ENCODE measurements at places on chromosomes 16 and 17.

DNA sequence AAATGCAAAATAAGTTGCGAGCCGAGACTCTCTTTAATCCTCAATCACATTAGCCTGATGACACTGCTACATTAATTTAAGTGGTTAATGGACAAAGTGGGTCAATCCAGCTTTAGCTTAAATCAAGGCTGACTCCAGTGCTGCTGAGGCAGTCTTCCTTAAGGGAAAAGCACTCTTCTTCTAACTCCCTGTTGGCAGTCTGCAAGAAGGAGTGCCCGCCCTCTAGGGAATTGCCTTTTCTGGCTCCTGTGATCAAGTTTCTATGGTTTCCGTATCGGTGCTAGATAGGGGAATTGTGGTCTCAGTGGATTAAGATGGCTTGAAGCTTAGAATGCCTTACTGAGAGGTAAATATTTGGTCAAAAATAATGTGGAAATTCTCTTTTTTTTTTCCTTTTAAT, 41.0 kb downstream of the HS3ST3B1 start:
- no peak for DNase-seq

DNA sequence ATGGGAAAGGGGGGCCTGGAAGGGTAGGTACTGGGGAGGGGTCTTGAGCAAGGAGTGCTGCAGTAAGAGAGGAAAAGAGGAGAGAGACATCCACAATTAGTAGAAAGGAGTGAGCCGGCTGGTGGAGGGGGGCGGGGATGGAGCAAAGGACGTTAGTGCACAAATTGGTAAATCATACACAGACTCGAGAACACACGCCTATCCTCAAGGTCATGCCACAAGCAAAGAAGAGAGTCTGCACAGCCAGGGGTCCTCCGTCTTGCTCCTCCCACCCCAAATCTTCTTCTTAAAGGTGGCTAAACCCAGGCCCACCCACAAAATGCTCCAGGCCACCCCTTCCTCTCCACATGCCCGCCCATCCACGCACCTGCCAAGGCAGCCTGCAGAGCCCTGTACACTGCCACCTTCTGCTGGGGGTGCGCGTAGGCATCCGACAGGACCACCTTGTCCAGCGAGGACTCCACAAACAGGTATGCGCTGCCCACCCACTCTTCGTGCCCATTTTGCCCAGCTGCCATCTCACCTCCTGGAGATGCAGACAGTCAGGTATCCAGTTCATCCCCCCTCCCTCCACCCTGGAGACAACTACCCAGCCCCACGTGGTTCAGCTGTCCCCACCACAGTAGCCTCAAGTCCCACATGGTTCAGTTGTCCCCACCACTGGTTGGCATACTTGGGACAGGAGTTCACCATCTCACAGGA, 3.4 kb downstream of the TRADD start:
- DNase-seq = no peak

- DNase-seq = no peak
These were observed 44.8 kb downstream of the ERN1 start for GRCh38 chr17:64084940-64085649.

GRCh38 chr17:70089513-70090148, 14.6 kb downstream of the KCNJ16 start:
- no peak for DNase-seq

- DNase-seq = no peak
These were observed 66.7 kb downstream of the COX10 start for GRCh38 chr17:14135906-14136590.

DNA sequence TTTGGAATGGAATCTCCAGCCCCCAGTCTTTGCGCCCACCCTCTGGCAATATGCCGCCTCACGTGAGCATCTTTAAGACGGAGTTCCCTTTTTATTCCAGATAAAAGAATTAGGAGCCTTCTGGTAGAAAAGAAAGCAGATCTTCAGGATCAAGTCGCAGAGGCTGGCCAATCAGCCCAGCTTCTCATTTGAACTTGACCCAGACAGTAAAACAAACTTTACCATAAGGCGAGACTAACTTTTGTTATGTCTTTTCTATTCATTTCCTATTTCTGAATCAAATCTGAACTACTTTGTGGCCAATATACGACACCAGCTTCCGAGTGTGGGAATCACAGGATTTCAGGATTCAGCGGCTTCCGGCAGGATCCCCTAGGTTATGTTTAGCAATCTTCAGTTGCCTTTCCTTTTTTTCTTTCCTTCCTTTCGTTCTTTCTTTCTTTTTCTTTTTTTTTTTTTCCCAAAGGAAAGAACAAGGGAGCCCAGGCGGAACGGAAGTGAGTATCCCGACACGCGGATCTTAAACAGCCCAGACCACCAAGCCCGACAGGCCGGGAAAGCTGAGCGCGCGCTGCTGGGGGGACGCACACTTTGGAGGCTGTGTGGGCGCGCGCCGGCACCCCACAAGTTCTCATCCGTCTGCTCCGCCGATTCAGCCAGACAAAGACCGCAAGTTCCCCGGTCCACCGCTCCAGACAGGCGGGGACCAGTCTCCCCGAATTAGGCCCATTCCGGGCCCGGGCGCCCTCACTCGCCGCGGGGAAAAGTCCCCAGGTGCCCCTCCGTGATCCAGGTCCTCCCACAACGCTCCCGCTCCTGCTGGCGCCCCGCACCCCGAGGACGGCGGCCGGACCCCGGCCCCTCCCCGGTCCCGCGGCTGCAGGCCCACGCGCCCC, 633 bp downstream of the TBC1D16 start:
- peak; percentile 71 for DNase-seq

GRCh38 chr16:67649494-67649931, 4.6 kb downstream of the CARMIL2 start:
- no peak for DNase-seq

- DNase-seq = no peak
These were observed 14.0 kb downstream of the C16orf74 start for GRCh38 chr16:85736921-85737320.

- no peak for DNase-seq
These were observed 15.5 kb downstream of the SNF8 start for GRCh38 chr17:48928876-48929811.

DNA sequence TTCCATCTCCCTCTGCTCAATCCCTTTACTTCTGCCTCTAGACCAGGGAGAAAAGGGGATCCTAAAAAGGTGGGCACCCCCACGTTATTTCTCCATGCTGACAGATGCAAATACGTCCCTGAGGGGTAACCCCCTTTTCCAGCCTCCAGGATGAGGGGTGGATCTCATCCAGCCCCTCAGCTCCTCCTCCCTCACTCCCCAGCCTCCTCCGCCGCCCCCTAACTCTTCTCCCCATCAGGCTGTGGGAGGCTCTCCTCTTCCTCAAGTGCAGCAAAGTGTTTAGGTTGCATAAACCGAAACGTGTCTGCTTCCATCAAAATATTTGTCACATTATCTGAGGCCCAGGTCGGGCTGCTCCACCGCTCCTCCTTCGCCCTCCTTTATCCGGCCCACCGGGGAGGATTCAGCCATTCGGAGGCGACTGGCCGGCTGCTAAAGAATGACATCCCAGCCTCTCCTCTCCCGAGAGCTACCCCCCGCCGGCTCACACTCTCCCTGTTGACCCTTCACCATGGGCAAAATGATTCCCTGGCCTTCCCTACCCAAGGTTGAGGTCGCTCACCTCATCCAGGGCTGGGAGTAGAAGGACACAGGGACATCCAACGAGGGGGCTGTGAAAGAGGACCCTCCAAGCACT, 1.2 kb upstream of the C1QL1 start:
- DNase-seq = no peak

DNA sequence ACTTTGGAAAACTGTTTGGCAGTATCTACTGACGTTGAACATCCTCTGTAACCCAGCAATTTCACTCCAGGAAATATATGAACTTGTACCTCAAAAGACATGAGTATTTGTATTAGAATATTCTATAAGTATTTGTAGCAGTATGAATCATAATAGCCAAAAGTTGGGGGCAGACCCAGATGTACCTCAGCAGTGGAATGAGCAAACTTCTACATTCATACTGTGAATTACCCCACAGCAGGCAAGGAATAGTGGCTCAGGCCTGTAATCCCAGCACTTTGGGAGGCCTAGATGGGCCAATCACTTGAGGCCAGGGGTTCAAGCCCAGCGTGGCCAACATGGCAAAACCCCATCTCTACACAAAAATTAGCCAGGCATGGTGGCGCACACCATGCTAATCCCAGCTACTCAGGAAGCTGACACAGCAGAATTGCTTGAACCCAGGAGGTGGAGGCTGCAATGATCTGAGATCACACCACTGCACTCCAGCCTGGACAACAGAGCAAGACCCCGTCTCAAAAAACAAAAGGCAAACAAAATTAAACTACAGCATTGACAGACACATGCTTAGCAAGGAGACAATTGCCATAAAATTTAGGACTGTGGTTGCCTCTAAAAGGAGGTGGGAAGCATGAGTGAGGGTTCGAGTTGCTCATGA, 11.2 kb upstream of the HELZ start:
- no peak for DNase-seq

GRCh38 chr16:7998789-7999453, 591.4 kb downstream of the TMEM114 start:
- no peak for DNase-seq

GRCh38 chr16:89473791-89474414, 16.5 kb downstream of the ANKRD11 start:
- DNase-seq = no peak

DNA sequence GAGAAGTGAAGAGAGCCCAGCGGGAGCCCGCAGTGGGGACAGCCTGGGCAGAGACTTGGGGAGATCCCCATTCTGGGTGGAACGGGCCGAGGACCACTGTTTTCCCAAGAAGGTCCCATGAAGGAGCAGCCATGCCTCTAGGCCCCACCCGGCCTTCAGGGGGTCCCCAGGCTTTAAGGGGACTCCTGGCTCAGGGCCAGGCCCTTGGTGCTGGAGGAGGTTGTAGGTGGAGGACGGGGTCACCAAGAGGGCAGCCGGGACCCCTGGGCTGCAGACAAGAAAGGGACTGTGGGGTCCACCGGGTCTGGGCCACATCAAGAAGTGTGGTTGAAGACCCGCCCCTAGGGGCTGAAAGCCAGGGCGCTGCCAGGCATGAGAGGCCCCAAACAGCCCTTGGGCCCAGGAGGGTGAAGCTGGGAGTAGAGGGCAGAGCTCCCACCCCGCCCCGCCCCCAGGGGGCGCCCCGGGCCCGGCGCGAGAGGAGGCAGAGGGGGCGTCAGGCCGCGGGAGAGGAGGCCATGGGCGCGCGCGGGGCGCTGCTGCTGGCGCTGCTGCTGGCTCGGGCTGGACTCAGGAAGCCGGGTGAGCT, at the start of gene PRSS21:
PRSS21 (plus strand) TSS at position 487 of the 589 bp plus-strand sequence; CDS start at position 519, 32 bp downstream.
- DNase-seq = no peak

DNA sequence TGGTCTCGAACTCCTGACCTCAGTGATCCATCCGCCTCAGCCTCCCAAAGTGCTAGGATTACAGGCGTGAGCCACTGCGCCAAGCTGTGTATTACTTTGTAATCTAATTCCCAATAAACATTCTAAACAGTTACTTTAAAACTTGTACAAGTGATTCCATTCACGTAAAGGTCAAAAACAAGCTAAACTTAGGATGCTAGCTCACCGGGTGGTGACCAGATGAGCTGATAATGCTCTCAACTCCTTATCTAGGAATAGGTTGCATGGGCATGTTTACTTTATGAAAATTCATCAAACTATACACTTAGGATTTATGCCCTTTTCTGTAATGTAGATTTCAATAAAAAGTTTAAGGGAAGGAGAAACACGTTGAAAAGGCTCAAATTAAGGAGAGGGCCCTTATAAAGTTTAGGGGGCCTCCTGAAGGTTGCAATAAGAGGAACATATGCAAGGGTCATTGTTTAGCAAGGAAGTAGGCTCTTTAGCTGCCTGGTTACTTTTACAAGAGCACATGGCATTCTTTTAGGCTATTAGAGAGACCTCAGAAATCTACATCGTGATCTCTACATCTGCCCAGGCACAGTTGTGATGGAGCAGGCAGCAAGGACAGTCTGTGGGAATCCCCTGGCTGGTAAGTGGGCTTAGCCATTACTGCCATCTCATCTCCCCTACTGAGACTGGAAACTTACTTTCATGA, 13.3 kb downstream of the CDR2 start:
- no peak for DNase-seq

DNA sequence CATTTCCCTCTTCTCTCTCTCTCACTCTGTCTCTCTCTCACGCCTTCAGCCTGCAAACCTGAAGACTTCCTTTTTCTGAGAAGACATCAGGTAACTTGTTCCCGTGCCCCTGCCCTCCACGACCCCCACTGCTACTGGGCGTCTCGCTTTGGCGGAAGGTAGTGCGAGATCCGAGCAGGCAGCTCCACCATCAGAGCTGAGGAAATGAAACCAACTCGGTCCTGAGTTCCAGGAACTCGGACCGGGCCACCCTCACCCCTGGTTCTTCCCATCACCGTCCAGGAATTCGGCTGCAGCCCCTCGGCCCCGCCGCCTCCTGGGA, 585 bp downstream of the MLKL start:
- peak; percentile 9 for DNase-seq

DNA sequence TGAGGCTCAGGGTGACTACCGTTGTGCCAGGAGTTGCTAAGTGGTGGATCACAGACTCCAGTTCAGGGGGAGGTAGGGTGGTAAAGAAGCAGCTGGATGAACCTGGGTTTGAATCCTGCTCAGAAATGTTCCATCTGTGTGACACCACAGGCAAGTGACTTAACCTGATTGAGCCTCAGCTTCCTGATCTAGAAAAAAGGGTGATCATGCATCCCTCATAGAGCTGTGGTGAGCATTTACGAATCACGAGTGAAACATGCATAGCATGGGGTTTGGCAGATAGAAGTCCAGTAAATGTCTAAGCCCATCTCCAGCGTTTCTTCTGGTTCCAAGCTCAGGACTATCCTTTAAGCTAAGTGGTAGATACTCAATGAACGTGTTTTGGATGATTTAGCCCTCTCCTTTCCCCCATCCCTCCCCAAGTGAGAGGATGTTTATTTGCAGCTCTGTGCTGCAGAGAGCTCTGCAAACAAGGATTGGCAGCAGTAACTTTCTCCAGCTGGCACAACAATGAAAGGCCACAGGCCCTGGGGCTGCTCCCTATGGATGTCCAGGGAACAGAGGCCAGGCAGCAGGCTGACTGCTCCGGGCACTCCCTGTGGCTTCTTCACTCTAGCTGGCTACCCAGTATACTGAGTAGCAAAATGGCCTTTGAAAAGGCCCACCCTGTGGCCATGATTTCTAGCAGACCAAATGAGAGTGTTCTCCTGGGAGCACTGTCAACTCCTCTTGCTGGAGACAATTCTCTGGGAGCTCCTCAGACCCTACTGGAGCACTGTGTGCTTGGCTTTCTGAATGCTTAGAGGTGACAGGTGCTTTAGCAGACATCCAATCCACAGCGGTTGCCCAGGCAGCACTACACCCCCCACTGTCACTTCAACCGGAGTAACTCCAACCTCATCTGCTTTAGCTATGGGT, 21.3 kb downstream of the CA4 start:
- DNase-seq = no peak

- no peak for DNase-seq
These were observed 9.8 kb upstream of the SOST start for GRCh38 chr17:43768382-43768781.

All from stimulated activated effector memory CD8-positive, alpha-beta T cell treated with anti-CD3 and anti-CD28 coated beads, Interleukin-12 subunit alpha, Interleukin-12 subunit beta, amount 100 ng/mL, for 72 hours (primary cell).